Stimulated activated naive CD4-positive, alpha-beta T cell treated with Interleukin-2 at 50 U/mL for 16 hours (primary cell): ENCODE measurements at places on chromosomes 2 and 18.

- DNase-seq: no peak
Measured at GRCh38 chr2:98050070-98050469, 36.9 kb upstream of the VWA3B start.

- DNase-seq: no peak
Measured at GRCh38 chr18:23365602-23366001, 87.5 kb upstream of the RIOK3 start.

- no peak for DNase-seq
Measured at GRCh38 chr2:215356948-215357461, 45.1 kb downstream of the ATIC start.

- DNase-seq: no peak
Measured at GRCh38 chr2:127681976-127682857, 6.9 kb upstream of the LIMS2 start.

DNA sequence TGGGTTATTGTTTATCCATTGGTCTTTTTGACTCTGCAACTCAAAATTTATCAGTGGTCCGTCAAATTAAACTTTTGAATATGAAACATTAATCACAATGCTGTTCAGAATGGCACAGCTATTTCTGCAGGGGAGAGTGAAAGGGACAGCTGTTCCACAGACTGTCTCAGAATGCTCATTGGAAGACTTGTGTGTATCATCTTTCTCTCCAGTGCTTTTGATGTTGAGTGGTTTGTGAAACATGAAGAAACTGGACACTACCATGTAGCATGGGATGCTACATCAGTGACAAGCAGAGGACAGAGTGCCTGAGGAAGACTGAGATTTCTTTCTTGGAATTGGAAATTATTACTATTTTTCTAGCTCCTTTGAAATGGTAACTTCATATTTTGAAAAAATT is 115.7 kb downstream of the PLCL1 start:
- DNase-seq: no peak

GRCh38 chr2:123303731-123304130 is 721.4 kb upstream of the CNTNAP5 start:
- no peak for DNase-seq

- DNase-seq: peak; percentile 4
Measured at GRCh38 chr18:48455555-48456478, 46.6 kb upstream of the ZBTB7C start.

DNA sequence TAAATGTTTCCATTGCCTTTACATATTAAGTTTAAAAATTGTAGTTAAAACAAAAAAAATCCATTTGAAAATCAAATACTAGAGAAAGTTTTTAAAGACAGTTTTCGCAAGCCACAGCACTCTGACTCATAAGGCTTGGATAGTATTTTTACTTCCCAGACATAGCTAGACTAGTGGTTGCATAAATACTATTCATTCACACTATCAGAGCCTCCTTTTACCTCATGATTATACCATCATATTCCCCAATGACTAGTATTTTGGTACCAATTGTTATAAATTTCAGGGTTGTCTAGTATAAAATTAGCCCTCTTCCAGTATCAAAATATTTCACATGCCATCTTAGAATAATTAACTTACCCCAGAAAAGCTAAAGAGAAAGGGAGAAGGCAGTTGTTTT is 393.5 kb downstream of the ERBB4 start:
- no peak for DNase-seq

GRCh38 chr2:206305523-206306245 is 31.2 kb downstream of the ZDBF2 start:
- no peak for DNase-seq

- DNase-seq: no peak
Measured at GRCh38 chr18:36132756-36133155, 3.1 kb downstream of the ELP2 start.

GRCh38 chr2:240557101-240557751 is 562 bp downstream of the ANKMY1 start:
- no peak for DNase-seq

DNA sequence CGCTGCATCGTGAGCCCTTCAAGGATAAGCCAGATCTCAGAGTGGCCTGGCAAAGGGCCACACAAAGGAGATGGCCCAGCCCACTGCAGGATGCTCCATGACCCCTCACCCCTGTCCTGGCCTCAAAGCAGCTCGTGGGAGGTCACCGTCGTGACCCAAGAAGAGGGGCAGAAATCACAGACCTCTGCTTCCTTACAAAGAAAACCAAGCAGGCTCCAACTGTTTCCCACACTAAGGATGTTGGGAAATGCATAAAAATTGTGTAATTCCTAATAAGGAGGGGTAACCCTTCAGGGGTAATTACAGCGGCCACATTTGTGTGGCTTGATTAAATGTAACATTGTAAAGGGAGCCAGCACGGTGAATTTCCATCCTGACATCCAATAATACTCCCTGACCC is 102.3 kb downstream of the BOD1L2 start:
- DNase-seq: no peak

DNA sequence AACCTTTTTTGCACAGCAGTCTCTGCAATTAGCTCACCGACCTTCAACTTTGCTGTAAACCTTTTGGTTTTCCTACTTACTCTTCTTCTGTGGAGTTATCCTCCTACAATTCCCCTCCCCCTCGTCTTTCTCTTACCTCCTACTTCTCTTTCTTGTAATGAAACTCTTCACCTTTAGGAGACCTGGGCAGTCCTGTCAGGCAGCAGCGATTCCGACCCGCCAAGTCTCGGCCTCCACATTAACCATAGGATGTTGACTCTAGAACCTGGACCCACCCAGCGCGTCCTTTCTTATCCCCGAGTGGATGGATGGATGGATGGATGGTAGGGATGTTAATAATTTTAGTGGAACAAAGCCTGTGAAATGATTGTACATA is 8.3 kb downstream of the TBR1 start:
- no peak for DNase-seq

DNA sequence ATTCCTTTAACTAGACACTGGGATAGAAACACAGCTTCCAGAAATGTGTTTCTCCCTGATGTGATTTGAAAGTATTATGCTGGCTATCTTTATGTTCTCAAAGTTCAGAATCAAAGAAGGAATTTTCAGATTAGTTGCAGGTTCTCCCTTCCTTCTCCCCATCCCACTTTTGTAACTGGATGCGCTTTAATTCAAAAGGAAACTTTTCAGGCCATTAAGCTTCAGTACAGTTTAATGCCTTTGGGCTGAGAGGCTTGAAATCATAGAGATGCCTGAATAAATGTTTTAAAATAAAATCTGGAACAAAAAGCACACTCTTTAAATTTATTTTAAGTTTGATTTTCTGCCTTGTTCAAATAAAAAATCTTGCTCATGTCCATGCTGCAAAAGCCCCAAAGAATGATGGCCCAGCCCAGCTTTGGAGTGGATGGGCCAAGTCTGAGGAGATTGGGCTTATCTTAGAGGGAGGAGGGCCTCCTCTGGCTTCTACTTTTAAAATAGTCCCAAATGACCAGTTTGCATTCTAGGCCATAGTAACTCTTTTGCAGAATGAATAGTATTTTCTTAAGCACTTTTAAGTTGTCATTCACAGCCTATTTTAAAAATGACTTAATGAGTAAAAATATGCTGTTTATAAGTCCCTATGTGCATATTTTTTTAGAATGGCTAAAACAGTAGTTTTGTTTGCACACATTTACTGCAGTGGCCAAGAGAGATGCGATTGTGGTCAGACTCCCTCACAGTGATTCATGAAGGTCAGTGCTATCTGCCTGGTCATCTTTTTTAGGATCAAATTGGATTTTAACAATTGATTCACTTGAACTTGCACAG is 129.2 kb downstream of the MTX2 start:
- no peak for DNase-seq

DNA sequence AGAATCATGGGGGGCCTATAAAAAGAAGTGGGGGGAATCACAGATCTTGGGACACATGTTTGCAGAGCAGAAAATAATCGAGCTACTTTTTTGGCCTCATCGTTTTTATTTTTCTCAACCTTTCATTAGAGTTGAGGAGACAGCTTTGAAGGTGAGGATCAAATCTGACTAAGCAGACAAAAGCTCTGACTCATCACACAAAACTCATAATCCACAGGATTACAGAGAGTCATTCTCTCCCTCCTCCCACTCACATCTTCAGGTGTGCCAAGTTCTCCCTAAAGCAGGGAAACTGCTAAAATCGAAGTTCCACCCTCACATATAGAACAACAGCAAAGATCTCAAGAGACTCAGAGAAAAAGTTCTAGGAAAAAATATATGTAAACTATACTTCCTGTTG is 15.6 kb downstream of the BAZ2B start:
- no peak for DNase-seq

DNA sequence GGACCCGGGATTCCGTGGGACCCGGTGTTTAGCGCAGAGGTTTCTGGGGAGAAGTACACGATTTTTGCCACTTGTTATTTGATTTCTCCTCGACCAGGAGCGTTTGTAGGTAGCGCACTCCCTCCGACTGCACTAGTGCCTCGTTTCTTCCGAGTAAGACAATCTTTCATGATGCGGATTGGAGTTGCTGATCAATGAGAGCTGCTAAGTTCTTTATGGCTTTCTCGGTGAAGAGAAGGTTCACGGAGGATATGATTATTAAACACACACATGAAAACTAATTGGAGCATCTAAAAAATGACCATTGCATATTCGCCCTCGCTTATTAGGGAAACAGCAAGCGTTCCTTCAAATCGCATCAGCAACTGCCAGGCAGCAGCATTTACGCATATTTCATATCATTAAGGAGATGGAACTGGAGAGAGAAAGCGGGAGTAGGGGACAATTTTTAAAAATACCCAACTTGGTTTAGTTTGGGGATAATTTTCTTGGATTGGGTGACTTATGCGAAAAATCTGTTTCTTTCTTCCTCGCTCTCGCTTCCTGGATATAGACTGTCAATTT is 616 bp downstream of the EML6 start:
- DNase-seq: no peak

- DNase-seq: no peak
Measured at GRCh38 chr2:66447677-66448076, 12.8 kb downstream of the MEIS1 start.

- no peak for DNase-seq
Measured at GRCh38 chr2:149028377-149028776, 10.1 kb upstream of the LYPD6B start.

GRCh38 chr2:177029501-177029900 is 183.1 kb upstream of the HNRNPA3 start:
- DNase-seq: no peak

- no peak for DNase-seq
Measured at GRCh38 chr2:63898839-63899238, 57.1 kb downstream of the UGP2 start.

DNA sequence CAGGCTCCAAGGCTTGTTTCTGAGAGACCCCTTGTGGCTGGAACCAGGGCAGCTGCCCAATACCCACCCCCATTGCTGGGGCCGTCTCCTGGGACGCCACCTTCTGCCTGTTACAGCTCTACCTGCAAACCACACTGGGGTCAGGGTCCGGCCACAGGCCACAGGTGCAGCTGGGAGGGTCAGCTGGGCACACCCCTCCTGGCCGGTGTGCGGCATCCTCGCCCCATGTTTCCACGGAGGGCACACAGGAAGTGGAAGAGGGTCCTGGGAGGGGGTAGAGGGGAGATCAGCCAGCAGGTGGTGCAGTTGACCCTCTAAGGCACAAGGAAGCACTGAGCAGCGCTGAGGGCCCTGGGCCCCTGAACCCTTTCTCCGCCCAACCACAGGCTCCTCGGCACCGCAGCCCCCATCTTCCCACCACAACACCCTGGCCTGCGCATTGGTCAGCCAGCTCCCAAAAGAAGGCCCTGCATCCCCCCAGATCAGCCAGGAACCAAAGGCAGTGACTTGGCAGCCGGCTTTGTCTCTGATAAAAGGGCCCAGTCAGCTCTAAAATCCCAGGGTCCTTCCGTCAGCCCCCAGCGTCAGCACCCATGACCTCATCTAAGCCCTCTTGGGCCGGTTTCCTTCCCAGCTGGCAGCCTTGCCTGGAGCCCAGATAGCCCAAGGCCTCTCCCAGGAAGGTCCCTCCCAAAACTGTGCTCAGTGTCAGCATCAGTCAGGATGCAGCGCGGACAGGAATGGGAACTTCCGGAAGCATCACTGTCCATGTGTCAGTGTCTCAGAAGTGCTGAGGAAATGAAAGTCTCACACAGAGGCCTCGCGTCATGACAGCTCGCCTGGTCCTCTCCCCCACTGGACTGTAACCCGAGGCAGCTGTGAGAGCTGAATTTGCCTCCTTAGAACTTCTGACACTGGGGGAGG is 1.7 kb downstream of the ERFE start:
- DNase-seq: no peak

GRCh38 chr2:148042219-148042618 is 21.3 kb downstream of the MBD5 start:
- no peak for DNase-seq

DNA sequence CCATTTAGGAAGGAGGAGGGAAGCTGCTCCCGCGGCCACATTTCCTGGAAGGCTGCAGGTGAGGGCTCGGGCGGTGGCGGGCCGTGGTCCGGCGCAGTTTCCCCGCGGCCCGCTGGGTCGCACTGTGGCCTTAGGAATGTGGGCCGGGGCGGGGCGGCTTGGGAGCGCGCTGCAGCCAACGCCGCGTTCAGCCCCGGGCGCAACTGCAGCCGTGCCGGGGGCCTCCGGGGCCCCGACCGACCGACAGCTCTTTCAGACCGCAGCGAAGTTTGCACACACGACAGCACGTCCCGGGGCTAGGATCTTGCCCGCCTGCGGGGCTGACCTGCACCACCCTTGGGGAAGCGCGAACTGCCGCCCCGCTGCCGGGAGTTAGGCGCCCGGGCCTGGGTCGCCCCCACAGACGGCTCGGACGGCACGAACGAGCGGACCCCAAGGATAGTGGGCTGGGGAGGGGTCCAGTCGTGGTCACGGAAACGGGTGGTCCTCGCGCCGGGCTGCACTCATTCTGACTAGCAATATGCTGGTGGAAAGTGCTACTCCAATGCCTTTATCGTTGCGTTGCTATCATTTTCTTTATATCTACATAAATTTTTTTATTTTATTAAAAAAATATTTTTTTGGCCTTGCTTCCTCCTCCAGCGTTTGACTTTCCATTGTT is 69.9 kb upstream of the DLX2 start:
- peak; percentile 47 for DNase-seq

DNA sequence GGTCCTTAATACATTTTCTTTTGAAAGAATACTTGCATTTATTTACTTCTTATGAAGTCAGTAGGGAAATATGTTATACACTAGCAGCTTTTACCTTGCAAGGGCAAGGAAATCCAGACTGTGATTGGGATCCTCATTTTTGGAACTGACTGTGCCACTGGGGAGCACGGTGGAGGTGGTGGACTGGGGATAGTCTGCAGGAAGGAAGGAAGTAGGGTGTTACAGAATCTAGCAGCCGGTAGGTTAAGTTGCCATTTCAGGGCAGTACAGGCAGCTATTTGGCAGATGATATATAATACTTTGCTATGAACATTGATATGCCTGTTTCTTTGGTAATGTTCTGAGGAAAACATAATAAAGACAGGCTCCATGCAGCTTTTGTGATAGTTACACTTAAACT is 238.3 kb downstream of the PHLPP1 start:
- DNase-seq: no peak

DNA sequence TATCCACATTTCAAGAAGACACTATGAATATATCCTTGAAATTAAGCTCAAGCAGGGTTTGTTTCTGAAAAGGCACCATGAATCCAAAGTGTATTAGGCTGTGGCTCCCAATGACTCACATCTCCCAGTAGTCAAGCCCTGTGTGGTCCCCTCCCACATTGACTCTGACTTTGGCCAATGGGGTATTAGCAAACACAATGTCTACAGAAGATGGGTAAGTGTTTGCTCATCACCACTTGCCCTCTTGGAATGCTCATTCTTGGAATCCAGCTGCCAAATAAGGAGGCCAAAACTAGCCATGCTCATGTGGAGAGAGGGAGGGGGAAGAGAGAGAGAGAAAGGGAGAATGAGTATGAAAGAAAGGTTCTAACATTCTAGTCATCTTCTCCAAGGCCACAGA is 490.0 kb downstream of the TXNL1 start:
- no peak for DNase-seq
